ENCODE measurements at places on chromosomes 2 and 18.

GRCh38 chr2:187475499-187476248 lies 27.6 kb upstream of the CALCRL start:
- no peak for DNase-seq

DNA sequence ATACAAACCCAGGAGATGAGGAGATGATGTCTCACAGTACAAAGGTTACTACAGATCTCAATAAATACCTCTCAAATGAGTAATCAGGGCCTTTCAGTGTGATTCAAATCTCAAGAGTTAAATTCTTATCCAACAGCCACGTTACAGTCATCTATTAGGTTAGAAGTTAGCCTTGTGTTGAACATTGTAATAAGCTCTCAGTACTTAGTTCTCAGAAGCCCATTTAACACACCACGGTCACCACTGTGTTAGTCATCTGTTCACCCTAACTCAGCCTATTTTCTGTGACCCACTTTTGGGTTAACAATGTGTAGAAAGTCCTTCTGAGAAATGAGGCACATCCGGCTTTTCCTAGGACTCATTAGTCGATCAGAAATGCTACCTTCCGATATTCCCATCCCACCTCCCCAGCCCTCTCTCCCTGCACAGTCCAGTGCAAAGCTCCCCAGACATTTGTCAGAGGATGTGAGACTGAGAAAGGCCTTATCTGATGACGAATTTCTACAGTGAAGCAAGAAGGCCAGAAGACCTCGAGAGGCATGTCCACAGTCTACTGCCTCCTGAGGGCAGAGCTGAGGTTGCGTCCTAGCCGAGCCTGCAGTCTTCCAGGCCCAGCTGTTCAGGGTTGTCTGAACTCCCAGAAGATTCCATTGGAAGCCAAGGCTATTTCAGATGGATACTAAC lies 92.6 kb downstream of the ACTR2 start:
- no peak for DNase-seq

DNA sequence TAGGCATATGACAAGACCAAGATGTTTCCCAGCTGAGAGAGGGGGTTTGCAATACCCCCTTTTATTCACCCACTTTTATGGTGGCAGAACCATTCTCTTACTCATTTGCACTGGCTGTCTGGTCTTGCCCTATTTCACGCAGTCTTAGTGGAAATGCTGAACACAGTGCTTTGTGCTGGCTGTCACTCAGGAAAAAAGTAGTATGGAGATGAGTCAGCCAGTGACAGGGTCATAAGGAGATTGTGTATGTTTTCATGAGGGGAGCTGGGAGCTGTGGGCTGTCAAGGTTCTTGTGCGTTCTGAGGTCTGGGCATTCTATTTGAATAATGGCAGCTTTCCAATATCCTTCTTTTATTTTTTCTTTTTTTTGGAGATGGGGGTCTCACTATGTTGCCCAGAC lies 10.9 kb upstream of the CNRIP1 start:
- DNase-seq, result no peak

- no peak for DNase-seq
Measured at GRCh38 chr2:65574993-65575392, 142.6 kb upstream of the SPRED2 start.

- no peak for DNase-seq
Measured at GRCh38 chr18:9992300-9992972, 78.6 kb downstream of the VAPA start.

- DNase-seq, result no peak
Measured at GRCh38 chr18:42578792-42579191, 536.7 kb downstream of the RIT2 start.

GRCh38 chr2:21381421-21381820 lies 257.7 kb downstream of the TDRD15 start:
- no peak for DNase-seq

DNA sequence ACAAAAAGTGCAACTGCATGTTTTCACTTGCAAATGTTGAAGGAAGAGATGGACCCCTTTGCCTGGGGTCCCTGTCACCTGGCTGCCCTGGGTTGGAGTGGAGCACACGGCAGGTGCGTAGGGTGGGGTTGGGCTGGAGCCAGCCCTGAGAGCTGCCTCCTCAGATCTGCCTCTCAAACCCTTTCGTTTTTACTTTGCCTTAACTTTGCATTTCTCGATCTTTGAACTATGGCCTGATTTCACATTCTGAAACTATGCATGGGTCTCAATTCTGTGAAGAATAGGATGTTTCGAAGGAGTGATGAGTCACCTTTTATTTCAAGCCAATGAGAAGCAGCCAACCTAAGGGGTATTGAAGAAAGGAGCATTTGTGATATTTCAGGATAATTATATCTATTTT lies 132.8 kb downstream of the ACOXL start:
- no peak for DNase-seq
